ENCODE measurements at places on chromosomes 5 and 9.

DNA sequence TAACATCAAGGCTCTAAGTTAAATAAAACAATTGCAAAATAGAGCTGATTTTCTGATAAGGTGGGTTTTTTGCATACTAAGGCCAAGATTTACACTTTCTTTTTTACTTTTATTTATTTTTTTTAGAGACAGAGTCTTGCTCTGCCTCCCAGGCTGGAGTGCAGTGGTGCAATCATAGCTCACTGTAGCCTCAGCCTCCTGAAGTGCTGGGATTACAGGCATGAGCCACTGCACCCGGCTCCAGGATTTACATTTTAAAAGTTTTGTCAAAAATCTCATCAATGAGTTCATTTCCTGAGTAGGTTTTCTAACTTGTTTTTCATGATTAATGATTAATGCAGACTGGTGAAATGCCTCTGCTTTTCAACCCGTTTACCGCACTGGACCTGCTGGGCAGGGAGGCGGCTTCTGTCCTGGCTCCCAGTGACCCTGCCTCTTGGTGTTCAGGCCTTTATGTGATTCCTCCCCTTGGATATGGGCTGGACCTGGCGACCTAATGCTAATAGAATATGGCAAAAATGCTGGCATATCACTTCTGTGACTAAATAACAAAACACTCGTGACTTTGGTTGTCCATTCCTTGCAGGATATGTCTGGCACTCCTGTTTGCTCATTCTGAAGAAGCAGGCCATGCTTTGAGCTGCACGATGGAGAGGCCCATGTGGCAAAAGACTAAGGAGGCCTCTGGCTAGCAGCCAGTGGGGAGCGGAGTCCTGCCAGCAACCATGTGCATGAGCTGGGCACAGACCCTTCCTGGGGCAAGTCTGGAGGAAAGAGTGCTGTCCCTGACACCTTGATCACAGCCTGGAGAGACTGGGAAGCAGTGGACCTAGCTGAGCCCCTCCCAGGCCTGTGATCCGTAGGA lies 72.2 kb upstream of the PTCH1 start:
- DNase-seq = no peak

- DNase-seq = no peak
Observed at GRCh38 chr5:173472164-173472563, 143.9 kb upstream of the STC2 start.

DNA sequence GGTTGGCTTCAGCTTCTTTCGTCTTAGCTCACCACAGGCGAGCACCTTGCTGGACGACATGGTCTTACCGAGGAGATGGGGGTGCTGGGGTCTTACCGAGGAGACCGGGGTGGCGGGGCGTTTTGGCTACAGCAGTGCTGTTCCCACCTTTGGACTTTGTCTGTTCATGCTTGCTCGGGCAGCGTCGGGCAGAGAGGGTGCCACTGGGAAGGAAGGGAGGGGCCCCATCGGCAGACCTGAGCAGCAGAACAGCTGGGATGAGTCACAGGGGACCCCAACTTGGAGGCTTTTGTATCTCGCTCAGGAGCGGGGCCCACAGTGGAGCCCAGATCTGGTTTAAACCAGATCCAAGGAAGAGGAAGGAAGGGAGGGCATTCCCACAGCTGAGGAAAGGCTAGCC lies 106.0 kb upstream of the CACNA1B start:
- DNase-seq = no peak

- no peak for DNase-seq
Observed at GRCh38 chr9:38051780-38052546, 17.1 kb downstream of the SHB start.

DNA sequence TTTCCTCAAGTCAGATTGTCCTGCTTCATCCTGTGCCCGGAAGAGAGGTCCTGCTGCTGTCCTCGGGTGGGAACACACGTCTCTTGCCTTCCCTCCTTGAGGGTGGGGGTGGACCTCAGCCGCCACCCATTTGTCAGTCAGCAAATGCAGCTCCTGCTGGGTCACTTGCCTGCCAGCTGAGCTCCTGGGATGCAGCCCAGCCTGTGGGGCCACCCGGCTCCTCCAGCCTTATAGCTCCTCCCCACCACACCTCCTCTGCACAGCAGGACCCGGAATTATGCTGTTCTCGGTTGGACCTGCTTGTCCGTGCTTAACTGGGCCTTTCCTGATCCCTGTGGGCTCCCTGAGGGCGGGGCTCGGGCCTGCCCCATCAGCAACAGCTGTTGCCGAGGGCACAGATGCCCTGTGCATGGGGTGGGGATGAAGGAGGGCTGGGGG lies 52.7 kb downstream of the RXRA start:
- no peak for DNase-seq

- DNase-seq = no peak
Observed at GRCh38 chr5:76224898-76225297, 141.7 kb downstream of the SV2C start.

- DNase-seq = no peak
Observed at GRCh38 chr9:134326724-134327601, 708 bp downstream of the RXRA start.

DNA sequence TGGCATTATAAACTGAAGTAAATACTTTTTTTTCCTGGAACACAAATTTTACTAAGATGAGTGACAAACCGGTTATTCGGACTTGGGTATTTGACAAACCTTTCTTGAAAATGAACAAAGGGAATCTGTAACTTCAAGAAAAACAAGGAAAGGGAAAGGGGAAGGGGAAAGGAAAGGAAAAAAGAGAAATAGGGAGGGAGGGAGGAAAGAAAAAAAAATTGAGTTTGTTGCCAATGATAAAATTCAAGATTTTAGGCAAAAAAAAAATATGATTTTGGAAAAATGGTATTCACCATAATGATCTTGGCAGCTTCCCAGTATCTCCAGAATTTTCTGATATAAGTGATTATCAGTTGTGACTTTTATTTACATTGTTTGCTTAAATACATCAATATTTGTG lies 1.6 kb upstream of the TTC33 start:
- no peak for DNase-seq

DNA sequence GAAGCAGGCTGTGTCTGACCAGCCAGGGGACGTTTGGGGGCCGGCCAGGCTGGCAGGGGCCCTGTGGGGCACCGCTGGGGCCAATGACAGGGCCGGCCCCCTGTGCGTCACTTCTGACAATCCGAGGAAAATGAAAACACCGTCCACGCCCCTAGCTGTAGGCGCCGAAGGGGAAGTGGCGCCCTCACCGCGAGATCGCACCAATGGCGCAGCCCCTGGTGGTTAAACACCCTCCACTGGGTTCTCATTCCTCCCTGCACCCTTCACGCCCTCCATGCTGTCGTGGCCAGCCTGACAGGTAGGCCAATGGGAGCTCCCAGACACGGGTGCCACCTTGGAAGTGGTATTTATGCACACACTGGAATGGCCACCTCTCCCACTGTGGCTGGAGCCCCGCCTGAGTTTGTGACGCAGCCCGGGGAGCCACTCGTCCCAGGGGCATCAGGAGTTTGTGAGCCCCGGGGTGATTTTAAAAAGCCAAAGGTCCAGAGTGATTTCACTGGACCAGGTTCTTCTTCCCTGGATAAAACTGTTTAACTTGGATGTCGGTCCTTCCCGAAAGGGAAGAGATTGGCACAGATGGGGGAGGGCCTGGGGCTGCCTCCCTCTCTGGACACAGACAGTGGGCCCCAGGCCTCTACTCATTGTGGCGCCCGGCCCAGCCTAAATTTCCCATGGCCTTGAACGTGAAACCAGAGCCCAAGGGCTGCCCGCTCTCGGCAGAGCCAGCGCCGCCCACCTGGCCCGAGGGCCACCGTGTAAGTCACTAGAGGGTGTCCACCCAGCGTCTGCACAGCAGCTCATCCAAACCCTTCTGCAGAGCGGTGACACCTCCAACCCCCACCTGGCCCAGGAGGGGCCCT lies 49.7 kb downstream of the NKD2 start:
- no peak for DNase-seq

- DNase-seq = no peak
Observed at GRCh38 chr5:172687940-172688339, 46.9 kb downstream of the NEURL1B start.

GRCh38 chr5:93577854-93578812 lies 2.9 kb downstream of the NR2F1-AS1 start:
- no peak for DNase-seq

- no peak for DNase-seq
Observed at GRCh38 chr9:104895572-104895971, 32.4 kb downstream of the ABCA1 start.

GRCh38 chr9:136525207-136525606 lies 20.6 kb downstream of the NOTCH1 start:
- DNase-seq = no peak

GRCh38 chr5:120446901-120447300 lies 17.2 kb upstream of the PRR16 start:
- no peak for DNase-seq

DNA sequence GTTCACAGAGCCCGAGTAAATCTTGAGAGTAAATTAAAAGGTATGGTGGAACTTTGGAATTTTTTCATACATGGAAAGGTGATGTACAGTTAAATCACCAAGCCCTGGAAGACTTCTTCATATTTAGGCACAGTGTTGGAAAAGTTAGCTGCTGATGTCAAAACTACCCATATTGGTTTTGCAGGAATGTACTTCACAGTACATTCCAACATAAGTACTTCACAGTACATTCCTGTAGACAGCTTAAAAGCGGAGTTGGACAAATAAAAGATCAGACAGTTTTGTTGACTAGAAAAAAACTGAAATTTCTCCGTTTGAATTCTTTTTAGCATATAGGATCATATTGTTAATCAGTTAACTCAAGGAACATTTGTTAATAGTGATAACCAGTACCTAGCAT lies 1.8 kb downstream of the RANBP17 start:
- DNase-seq = no peak

DNA sequence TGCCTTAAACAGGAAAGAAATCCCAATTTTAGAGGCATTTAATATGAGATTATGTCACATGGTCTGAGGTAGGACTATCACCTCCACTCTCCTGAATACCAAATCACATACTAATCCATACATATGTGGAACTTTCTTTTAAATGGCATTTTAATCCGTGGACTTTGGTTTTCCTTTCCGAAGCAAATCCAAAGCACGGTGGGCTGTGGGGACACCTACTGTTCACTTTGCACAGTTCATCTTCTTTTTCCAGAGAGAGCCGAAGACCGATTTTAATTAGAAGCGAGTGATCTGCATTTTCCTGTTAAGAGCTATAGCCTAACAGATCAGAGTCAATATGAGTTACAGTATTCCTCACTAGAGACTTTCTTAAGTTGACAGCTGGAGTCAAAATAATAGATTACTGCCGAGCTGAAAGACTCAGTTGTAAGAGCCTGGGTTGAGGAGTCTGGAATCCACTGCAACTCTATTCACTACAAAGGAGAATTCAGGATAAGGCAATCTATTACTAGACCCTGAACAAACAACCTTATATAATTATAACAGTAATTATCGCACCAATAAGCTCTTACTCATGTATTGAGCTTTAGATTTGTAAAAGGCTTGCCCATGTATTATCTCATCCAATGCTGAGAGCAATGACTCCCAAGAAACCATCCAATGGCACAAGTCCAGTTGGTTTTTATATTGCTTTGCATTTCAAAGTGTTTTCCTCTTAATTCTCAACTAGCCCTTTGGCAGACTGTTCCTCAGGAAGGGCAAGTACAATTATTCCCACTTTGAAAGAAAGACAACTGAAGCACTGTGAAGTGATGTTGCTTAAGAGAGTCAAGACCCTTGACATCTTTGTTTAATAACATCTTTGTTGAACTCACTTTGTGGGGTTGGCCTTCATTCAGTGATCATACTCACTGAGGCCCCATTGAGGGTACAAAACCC lies 144.7 kb downstream of the TRPM6 start:
- DNase-seq = no peak

DNA sequence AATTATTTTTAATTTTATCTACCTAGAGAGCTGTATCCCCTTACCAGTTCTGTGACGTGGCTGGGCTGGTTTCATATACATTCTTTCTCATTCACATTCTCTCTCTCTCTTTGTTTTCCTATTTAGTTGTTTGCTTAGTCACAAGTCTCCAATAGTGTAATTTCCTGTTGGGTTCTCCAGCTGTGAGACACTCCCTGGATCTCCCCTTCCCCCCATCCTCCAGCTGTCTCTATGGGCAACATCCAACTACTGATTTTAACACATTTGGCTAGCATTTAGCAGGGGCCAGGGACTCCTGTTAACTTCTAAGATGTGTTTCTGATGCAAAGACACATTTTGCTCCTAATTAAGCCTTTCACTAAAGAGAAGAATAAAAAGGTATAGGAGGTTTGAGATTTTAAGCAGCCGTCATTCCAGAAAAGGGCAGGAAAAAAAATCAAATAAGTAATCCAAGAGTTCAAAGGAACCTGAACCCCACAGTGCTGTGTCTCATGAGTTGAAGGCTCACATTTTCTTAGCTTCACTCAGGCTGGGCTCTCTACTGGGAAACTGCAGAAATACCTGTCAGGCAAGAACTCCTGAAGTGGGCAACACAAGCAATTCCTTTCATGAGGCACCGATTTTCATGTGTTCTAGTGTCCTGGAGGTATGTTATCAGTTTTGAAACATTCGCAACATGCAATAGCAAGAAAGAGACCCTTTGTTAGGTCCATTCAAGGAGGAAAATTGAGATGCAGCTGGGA lies 198.7 kb upstream of the C9orf72 start:
- no peak for DNase-seq

DNA sequence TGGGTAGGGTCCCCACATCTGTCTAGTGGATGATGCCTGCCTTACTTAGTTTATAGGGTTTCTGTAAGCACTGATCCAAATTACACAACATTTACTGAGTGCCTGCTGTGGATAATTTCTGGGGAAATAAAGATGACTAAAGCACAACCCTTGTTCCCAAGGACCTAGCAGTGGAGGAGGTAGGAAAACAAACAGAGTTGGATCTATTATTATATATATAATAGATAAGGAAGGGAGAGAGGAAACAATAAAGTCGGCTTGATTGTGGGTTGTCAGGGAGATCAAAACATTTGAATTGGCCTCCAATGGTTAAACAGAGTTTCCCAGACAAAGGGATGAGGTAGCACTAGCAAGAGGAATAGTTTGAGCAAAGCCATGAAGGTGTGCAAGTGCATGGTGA lies 14.0 kb downstream of the IL33 start:
- no peak for DNase-seq

GRCh38 chr9:22108581-22109370 lies 99.7 kb upstream of the CDKN2B start:
- DNase-seq = no peak

- no peak for DNase-seq
Observed at GRCh38 chr5:144522698-144523097, 352.0 kb downstream of the KCTD16 start.

DNA sequence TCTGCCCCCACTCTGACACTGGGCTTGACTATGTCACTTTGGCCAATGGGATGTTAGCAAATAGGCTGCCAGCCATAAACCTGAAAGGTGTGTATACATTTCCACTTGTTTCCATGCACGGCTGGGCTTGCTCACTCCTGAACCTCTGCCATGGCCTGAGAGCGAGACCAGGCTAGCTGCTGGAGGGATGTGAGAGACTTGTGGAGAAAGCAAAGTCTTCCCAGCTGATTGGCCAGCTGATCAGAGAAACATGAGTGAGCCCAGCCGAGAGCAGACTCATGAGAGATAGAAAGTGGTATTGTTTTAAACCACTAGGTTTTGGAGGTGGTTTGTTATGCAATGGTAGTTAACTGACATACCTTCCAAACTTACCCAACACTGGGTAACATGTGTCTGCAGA lies 13.9 kb downstream of the FAM193B start:
- no peak for DNase-seq

- no peak for DNase-seq
Observed at GRCh38 chr9:79977074-79977435, 405.3 kb downstream of the TLE4 start.

- DNase-seq = peak; percentile 82
Observed at GRCh38 chr5:43007911-43008362, 32.2 kb downstream of the ANXA2R start.
